ENCODE measurements at places on chromosomes 6 and 20.

DNA sequence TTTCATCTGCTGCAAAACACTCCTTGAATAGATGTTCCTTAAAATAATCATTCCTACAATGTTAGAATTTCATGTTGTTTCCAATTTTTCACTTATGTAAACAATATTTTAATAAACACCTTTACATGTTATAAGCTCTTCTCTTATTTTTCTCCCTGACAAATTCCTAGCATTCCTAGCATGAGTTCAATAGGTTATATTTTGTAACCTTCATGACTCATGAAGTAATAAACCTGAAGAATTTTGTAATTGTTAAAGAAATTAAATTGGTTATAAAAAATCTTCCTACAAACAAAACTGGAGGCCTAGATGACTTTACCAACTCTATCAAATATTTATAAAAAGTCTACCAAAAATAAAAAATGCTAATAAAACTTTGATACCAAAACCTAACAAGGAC is 66.3 kb downstream of the NT5E start:
- no peak for DNase-seq

GRCh38 chr6:24584382-24584720 is 61.6 kb downstream of the KIAA0319 start:
- no peak for DNase-seq

DNA sequence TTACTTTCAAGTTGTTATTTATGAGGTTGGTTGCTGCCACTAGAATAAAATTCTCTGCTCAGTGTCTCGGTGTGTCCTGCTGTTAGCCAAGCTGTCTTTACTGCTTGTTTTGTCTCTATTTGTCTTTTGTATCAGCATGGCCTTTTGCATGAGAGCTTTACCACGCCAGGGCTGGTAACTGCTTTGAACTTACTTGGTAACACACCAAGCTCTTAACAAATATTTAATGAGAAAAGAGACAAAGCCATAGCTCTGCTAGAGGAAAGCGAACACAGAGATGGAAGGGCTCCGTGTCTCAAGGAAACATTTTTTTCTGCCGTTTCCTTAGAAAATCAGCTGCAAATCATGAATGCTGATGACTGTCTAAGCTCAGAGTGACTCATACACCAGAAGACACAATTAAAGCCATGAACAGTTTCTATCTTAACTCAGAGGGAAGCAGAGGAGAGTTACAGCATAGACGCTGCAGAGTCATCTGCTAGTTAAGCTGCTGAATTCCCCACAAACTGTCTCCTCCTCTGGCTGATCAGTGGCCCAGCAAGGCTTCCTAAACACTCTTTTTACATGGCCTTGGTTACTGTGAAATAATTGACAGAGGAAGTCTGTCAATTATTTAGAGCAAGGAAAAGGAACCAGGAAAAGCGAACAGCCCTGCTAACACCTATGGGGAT is 44.8 kb downstream of the AGPAT4 start:
- no peak for DNase-seq

DNA sequence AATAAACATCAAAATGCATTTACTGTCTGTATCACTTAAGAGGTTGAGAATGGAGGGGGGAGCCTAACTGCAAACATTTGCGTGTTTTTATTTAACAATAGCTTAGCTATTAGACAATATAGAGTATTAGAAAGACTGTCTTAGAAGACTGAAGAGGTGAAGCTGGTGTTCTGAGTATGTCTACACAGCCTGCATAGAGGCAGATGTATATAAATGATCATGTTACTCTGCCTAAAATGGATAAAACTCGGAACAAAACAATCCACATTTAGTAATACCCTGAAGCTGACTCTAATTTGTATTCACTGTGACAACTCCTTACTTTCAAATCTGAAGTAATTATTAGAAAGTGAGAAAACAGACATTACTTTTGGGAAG is 181.9 kb downstream of the GMPR start:
- DNase-seq, result no peak

DNA sequence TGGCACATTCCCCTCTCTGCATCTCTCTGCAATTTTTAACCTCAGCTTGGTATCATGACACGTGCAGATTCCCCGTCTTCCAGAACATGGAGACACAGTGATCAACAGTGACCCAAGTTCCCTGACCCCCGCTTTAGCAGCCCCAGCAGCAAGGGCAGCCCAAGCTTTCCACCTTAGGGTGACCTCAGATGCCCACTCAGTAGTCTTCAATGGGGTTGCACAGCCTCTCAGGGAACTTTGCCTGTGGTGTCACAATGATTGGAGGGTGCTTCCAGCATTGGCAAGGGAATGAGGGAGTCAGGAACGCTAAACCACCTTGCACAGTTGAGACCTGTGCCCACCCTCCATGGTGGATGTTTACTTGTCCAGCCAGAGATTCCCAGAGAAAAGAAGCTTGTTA is 287.1 kb upstream of the CDH4 start:
- no peak for DNase-seq

DNA sequence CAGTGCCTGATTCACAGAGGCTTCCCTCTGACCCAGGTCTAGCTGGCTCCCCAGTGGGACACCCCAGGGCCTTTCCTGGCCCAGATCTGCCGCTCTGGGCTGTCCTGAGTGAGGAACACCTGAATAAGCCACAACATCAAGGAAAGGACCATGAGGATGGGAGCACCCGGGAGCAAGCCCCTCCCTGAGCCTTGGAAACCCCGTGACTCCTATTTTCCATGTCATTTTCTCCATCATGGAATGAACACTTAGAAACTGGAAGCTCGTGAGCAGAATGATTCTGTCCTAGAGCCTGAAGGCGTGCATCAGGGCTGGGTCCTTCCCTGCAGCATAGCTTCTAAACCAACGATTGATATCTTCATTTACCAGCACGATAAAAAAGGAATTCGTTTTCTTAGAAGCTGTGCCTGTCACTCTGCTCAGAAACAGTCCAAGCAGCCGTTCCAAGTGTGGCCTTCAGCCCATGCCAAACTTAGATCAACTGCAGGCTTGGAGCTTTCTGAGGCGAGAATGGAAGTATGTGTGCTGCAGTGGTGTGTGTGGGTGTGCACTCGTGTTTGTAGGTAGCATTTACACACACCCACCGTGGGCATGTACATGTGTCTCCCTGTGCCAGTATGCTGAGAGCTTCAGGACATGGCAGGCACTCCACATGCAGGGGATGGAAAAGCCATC is 83.2 kb upstream of the FOXC1 start:
- no peak for DNase-seq

DNA sequence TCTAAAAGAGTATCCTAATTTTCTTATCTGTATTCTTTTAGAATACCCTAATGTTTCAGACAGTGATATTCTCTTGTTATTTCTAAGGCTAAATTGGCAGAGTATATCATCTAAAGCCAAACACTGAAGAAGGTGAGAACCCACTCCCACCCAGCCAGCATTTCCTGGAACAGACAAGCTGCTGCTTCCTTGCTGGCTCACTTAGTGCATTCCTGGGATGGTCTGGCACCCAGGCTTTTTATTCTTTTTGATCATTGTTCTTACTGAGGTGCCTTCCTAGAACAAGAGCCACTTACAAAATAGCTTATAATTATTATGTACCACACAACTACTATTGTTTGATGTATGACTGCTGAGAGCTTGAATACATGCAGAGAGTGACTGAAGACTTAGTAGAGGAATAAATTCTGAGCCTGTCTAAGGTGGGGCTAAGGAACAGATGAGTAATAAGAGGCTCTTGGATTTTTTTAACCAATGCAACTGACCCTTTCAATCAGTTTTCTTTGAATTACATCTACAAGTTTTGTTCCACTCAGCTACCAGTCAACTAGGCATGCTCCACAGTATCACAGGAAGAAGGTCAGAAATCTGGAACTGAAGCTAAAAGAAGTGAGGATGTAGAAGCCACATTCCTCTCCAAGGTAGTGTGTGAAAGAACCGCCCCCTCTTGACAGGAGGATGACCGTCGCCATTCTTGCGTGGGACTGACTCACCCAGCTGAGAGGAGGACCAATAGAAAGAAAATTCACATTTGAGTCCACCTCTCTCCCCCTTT is 30.1 kb downstream of the PRPH2 start:
- no peak for DNase-seq

GRCh38 chr6:136773473-136773796 is 18.8 kb downstream of the MAP3K5 start:
- DNase-seq, result no peak

- no peak for DNase-seq
These were observed 275.7 kb downstream of the SOX4 start for GRCh38 chr6:21869085-21869771.

- no peak for DNase-seq
These were observed 935.1 kb downstream of the KIF16B start for GRCh38 chr20:15637950-15638754.

GRCh38 chr20:19268426-19268825 is 56.0 kb downstream of the SLC24A3 start:
- no peak for DNase-seq

DNA sequence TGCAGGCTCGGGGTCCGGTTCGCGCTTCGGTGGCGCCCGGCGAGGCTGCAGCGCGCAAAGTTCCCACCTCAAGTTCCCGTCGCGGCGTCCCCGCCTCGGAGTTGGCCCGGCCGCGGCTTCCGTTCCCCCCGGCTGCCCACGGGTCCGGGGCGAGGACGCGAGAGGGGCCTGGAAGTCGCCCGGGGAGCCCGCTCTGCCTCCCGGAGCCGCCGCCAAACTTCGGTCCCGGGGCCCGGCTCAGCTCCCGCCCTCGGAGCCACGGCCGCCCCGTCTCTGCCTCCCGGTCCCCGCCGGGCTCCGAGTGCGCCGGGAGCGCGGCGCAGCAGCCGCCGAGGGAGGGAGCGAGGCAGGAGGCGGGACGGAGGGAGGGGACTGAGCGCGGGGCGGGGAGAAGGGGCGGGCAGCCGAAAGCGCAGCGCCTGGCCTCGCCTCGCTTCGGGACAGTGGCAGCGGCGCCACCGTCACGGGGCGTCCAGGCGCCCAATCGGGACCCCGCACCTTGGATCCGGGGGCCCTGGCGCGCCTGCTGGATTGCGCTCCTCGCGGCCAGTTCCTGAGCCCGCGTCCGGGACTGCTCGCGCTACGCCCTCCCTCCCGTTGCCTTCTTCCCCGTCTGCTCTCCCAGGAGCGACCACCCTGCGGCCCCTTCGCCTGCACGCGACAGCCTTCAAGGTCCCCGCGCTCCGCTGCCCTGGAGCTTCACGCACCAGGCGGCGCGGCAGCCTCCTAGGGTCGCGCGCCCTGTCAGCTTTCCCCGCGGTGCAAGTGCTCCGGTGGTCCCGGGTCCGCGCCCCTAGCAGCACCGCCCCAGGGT is at the start of gene KCNG1:
TSS of gene KCNG1 (minus strand) at position 305 of the 814 bp plus-strand sequence. CDS start 12,769 bp downstream, outside the sequence.
- peak; percentile 87 for DNase-seq

- no peak for DNase-seq
These were observed 697.8 kb downstream of the KIF16B start for GRCh38 chr20:15875446-15875845.

DNA sequence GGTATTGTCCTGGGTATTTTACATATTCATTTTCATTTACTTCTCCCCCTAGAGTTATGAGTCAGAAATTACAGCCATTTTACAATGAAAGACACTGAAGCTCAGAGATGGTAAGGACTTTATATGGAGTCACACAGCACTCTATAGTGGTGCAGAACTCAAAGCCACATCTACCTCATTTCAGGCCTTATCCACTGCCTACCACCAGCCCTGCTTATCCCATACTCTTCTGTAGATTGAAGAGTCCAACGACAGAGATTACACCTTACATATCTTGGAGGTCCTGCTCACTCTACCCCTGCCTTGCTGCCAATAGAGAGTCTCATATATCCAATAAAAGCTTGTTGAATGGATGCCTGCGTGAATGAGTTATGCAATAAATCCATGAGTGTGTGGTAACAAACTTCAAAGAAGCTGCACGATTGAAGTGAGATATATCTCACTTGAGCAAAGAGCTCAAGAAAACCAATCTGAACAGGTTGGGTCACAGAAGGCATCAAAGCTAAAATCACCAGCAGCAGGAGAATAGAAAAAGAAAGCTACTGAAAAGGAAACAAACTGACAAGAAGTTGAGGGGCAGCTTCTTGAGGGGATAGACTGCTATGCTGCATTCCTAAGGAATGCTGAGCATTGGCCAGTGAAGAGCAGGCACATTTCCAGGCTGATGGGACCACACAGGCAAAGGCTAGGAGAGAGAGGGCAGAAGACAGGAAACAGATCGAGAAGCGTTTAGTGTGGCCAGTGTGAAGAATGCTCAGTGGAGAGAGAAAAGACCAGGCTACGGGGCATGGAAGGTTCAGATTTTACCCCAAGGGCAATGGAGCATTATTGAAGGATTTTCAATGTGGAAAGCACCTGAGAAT is 585.6 kb downstream of the DHX35 start:
- no peak for DNase-seq

GRCh38 chr20:41872930-41873329 is 254.8 kb upstream of the CHD6 start:
- no peak for DNase-seq

GRCh38 chr6:13120483-13121482 is 207.6 kb downstream of the TBC1D7 start:
- DNase-seq, result no peak

- DNase-seq, result no peak
These were observed 33.0 kb upstream of the POU5F1 start for GRCh38 chr6:31203345-31203979.

DNA sequence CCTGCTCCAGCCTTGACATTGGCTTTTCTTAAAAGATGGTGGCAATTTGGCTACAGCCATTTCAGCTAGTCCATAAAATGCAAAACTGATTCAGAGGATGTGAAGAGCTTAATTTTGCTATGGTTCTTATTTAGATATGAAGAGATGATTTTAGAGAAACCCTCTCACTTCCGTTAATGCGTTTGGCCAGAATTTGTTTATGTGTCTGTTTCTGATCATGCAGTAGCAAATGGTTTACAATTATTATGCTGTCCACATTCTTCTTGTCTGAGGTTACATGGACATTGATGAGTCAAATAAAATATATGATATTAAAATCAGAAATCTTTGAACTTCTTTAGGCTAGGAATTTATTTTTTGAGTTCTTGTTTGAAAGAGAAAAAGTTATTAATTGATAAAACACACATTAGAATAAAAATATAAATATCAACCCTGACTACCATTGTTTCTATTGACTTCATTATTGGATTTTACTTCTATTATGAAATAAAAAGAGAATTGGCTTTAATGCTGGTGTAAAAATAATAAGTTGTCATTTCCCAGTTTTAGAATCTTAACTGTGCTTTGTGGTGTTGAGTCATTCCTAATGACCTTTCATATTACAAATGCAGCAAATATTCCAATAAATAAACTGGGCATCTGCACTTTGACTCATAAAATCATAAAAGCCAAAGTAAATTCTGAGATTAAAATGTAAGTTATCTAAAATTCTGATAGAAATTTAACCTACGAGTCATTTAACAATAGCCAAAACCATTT is 1286.0 kb upstream of the GJE1 start:
- no peak for DNase-seq

- no peak for DNase-seq
These were observed 107.6 kb downstream of the TMEM242 start for GRCh38 chr6:157215717-157216116.
